ENCODE measurements at places on chromosomes 7 and 10. TPM values are rescaled to one million over a fixed set of nuclear protein-coding genes. Genes with fewer than 3 reads are reported as not detected.

DNA sequence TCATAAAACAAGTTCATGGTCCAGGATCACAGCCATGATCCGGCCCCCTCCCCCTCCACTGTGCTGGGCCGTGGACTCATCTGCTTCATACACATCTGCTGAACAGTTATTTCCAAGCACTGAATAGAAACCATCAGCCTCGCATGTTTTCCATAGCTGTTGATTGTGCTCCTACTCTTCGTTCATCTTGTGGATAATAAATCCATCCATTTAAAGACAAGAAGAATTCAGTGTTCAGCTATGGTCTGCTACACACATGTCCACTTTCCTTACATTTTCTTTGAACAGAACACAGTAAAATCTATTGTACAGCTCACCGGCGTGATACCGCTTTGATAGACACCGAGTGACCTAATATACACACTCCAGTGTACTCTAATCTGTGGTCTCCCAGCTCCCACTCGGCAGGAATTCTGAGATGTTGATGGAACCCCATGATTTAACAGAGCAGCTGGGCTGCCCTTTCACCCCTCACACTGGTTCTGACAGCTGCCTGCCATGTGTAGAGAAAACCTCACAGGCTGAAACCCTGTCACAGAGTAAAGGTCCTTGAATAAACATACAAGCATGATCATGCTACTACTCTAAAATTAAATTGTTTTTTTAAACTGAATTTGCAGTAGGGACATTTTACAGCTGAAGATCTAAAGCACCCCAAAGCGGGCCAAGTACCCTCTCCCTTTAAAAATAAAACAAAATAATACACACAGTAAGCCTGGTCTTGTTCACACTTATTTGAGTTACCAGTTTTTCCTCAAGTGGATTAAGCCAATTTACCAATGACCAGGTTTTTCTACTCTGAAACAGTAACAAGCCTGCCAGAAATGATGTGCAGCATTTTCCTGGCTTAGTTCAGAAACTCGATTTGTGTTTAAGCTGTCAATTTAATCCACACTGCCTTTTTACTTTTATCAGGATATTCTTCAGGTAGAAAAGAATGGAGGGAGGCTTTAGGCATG is 95.1 kb upstream of the FZD1 start:
- no peak for DNase-seq

Gene VSIR
- total RNA-seq = 104 TPM

DNA sequence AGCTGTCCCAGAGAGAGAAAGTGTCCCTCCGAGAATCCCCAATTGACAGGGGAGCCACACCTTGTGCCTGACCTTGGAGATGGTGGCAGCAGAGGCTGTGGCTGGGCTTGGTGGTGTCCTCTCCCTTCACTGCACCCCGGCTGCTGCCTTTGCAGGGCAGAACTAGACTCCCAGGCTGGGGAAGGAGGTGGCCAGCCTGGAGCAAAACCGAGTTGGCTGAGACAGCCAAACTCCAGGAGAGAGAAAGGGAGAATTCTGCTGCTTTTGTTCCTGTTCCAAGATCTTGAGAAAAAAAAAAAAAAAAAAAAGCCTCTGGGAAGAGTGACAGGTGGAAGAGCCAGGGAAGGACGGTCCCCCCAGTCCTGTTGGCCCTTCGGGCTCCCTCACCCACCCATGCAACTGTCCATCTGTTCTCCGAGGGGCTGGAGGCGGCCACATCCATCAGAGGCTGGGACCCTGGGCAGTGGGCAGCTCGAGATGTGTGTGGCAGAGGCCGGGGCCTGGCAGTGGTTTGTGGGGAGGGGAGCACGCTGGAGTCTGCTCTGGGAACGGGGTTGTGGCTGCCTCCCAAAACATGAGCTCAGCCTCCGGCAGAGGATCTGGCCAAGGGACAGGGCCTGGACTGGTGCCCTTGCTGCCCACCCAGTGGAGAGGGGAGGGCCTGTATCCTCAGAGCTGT is 35.5 kb downstream of the CLIP2 start:
- no peak for DNase-seq

DNA sequence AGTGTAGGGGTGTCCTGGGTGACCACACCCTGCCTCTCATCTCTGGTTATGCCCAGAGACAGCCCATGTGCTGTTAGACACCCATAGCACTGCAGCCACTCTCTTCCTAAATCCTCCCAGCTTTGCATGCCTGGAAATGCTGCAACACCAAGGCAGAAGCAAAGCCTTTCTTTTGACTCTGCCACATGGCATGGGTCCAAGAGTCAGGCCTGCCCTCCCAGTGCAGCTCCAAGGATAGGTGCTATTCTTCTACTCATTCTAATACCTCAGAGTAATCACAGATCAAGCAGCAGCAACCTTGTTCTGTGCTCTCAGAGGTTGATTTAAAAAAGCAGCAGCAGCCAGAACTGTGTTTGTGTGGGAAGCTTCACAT is 23.4 kb downstream of the FRMPD2 start:
- no peak for DNase-seq

Gene GRM3
- not detected for total RNA-seq

DNA sequence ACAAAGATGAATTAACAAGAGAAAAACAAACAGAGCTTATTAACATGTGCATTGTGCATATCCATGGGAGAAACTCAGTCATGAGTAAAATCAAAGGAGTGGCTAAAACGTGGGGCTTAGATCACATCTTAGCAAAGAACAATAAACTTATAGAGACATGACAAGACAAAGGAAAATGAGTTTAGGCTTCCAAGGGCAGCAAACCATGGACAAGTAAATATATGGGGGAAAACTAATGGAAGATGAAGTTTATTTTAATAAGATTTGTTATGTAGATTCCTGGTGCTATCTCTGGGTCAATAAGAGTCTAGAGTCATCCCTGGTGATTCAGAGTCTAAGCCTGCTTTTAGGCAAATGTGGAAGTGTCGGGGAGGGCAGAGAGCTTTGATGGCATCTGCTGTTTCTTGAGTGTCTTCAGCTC is 87.2 kb upstream of the PLPP4 start:
- no peak for DNase-seq

Gene DIP2C
- total RNA-seq = 30.8 TPM

Gene HHEX
- total RNA-seq = 2.1 TPM

GRCh38 chr7:139044813-139045794 is 9.3 kb upstream of the ZC3HAV1L start:
- DNase-seq = no peak

Gene ABCB1
- total RNA-seq = 1.0 TPM

- DNase-seq = no peak
Measured at GRCh38 chr10:88226891-88227290, 356.2 kb downstream of the RNLS start.

DNA sequence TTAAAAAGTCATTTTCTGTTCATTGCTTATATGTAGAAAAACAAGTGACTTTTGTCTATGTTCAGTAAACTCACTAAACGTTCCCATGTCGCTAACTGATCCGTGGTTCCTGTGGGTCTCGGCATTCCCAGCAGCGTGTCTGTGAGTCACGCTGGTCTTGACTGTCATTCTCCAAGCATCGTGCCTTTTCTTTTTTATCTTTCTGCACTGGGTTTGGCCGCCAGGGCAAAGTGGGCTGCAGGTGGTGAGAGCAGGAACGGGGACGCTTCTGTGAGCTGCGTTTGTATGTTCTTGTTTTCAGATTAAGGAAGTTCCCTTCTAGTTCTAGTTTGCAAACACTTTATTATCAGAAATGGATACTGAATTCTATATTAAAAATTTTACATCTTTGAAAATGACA is 6.8 kb upstream of the SCART1 start:
- no peak for DNase-seq

DNA sequence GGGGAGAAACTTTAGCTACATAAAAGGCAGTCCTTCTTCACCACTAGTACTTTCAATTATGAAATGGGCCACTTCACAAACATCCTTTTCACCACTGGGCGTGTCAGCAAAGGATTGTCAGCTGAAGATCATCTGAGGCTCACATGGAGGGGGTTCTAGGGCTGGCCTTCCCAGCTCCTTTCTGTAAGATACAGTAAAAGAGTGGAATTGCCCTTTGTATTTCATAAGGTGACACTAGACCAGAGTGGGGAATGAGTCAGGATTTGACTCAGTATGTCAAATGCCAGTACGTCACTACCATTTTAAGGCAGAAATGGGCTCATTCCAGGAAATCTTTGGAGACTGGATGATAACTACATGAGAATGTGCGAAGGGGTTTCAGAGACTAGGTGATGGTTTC is 21.2 kb upstream of the BLOC1S2 start:
- DNase-seq = no peak

GRCh38 chr10:26556748-26557640 is 118.9 kb downstream of the APBB1IP start:
- no peak for DNase-seq
